DND-41 (cell line): ENCODE measurements at places on chromosomes 13 and 19.

- DNase-seq, result no peak
Measured at GRCh38 chr13:87172166-87172835, 498.9 kb upstream of the SLITRK5 start.

GRCh38 chr19:18128044-18128443, 24.9 kb upstream of the PIK3R2 start:
- DNase-seq, result no peak

DNA sequence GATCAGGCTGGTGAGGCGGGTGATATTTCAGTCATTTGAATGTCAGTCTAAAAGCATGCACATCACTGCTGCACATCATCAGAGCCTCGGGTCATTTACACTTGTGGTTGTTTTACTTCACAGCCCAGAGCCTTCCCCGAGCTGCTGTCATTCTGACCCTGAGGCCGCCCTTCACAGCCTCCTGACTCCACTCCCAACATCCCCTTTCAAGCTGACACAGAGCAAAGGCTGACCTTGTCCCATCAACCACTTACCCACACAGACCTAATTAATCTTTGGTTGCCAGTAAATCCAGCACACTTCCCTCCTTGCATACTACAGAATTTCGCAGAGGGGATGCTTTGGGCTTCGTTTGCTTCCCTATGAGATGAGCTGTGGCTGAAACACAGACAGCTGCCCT, 528.1 kb downstream of the DIAPH3 start:
- DNase-seq, result no peak

DNA sequence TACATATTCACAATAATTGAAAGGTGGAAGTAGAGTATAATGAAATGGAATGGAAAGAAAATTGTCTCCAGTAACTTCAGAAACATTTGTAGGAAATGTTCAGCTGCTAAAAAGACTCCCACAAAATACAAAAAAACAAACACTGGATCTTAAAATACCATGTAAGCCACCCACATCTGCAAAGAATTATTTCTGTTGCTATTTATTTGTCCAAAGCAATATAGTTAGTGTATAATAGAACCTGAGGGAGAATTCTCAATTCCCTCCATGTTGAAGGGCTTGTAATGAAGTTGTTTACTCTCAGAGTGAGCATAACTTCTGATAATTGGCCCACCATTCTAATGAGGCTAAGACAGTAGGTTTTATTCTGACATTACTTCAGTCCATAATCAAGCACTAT, 37.4 kb upstream of the KLF12 start:
- no peak for DNase-seq

DNA sequence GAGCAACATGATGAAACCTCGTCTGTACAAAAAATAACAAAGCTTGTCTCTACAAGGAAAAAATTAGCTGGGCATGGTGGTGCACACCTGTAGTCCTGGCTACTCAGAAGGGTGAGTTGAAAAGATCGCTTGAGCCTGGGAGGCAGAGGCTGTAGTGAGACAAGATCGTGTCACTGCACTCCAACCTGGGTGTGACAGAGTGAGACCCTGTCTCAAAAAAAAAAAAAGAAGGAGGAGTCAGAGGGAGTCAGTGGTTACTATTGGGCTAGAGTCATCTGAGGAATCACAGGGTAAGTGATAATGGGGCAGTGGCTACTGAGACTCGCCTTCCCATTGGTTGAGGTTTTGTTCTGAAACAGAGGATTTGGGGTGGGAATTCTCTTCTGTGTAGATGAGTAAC, 1.9 kb upstream of the GPI start:
- DNase-seq, result no peak

GRCh38 chr19:29188289-29189032, 24.5 kb downstream of the UQCRFS1 start:
- no peak for DNase-seq

DNA sequence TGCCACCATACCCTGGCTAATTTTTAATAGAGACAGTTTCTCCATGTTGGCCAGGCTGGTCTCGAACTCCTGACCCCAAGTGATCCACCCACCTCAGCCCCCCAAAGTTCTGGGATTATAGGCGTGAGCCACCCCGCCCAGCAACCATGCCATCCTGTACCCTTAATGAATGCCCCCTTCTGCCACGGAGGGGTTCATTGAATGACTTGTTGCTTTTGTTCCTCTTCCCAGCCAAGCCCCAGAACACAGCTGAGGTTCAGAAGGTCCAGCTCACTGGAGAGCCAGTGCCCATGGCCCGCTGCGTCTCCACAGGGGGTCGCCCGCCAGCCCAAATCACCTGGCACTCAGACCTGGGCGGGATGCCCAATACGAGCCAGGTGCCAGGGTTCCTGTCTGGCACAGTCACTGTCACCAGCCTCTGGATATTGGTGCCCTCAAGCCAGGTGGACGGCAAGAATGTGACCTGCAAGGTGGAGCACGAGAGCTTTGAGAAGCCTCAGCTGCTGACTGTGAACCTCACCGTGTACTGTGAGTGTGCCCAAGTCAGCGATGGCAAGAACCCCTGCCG, 6.0 kb downstream of the PVR start:
- no peak for DNase-seq

DNA sequence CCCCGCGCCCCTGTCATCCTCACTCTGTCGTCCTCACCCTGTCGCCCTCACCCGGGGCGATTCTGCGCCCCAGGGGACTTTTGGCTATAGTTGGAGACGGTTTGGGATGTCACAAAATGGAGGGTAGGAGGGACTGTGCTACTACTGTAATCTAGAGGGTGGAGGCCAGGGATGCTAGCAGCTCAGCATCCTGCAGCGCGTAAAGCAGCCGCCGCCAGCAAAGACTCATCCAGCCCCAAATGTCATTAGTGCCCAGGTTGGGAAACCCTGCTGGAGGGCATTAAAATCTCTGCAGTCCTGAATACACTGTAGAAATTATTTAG, 362 bp downstream of the ZNF557 start:
- DNase-seq, result no peak

GRCh38 chr13:24630121-24630520, 50.1 kb upstream of the ATP12A start:
- no peak for DNase-seq

DNA sequence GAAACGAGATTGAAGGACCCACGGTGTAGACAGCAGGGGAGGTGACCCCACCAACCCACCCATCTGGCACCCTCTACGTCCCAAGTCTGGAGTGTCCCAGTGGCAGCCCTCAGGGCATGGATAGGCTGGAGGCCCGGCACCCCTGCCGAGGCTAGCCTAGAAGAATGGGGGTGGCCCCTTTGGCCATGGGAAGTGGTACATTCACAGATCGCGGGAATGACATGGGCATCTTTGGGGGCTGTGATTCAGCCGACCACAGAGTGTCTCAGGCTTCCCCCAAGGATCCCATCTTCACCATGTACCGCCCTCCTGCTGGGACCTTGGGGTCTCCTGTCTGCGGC, 11.3 kb upstream of the MKNK2 start:
- DNase-seq, result no peak

DNA sequence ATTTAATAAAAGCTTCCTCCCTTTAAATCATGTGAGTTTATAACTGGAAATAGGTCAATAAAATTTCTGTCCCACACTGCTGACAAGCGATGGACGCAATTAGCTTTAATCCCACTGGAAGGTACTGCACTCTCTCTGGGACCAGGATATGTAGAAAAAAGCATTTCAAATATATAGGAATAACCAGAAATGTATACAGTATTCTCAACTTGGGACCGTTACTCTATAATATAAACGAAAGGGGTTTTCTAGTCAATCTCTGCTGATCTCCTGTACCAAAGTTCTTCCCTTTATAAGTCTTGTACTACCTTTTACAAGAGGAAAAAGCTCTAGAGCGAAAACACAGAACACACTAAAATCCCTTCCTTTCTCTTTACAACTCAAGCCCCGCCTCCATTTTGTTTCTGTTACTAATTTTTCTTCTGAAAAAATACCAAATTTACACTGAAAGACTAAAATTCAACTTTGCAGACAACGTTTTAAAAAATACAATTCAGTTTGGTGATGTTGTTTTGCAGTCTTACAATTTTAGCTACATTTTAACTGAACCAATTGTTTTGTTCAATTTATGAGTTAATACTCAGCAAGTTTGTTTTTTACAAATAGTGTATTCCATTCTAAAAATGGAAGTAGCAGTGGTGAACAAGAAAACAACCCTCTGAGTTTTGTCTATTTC, 1.7 kb upstream of the USPL1 start:
- no peak for DNase-seq

DNA sequence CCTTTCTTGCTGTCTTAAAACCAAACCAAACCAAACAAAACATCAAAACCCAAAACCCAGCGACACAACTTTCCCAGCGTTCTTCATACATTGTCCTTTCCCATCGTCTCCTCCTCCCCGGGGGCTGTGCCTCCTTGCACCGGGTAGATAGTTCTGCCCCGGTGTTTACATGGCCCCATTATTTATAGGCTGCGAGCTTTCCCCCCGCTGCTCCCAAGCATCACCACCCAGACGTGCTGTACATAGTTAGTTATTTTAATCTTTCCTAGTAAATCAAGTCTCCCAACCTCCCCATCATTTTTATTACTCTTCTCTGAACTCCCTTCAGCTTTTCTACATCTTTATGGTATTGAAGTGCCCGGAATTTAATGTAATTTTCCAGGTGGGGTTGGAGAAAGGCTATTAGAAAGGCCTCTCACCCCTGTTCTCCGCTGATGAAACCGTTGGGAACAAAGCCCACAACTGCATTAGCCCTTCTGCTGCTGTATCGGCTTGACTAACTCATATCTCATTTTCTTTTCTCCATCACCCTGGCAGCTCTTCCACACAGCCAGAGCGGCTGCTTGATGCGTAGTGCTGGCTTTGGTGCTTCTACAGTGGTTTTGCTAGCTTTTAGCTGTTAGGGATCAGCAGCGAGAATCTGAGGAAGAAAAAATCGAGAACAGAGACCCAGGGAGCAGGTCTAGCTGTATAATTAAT, 53.1 kb downstream of the FGF9 start:
- no peak for DNase-seq

DNA sequence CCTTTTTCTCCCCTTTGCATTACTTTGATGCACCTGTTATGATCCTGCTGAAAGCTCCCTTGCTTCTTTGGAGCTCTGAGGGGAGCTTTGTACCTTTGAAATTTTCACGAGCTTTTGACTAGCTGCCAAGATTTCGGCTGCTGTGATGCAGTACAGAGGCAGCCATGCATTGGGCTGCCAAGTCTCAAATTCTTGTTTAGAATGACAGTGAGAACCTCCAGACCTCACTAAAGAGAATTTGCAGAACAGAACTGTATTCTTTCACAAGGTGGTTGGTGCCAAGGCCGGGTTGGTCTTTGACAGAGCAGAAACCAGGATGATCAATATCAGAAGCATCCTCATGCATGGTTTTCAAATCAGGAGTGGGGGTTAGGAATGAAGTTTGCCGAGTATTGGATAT, 414.8 kb downstream of the GPC5 start:
- DNase-seq, result no peak

DNA sequence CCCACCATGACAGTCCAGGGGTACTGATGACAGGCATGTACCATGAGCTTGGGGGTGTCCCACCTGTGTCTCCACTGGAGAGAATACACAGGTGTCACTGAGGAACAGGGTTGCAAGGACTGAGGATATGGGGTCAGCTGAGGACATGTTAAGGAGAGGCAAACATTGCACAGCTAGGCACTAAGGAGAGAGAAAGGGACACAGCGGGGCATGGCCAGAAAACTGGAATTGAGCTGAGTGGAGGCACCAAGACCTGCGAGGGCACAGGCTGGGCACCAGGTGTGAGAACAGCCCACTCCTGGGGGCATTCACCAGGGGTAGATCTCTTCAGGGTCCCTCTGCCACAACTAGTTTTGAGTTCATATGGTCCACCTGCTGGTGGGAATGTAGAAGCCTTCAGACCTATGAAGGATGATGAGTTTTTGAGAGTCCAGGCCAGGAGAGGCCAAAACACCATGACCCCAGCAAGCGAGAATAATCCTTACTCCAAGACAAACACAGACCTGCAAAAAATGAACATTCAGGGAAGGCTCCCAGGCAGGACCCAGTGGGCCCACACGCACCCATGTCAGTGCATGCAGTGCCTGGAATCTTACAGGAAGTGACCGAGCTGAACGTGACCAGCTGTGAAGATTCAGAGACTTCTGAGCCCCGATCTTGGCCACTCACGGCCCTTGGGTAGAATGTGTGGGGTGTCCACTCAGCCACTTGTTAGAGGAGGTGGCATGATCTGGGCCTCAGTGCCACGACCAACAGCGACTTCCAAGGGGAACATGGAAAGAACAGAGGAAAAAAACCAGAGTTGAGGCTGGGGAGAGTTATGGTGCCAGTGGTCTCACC, 1.4 kb upstream of the ZNF584 start:
- DNase-seq, result no peak

- DNase-seq, result no peak
Measured at GRCh38 chr19:41133260-41133659, 19.0 kb downstream of the CYP2F1 start.

DNA sequence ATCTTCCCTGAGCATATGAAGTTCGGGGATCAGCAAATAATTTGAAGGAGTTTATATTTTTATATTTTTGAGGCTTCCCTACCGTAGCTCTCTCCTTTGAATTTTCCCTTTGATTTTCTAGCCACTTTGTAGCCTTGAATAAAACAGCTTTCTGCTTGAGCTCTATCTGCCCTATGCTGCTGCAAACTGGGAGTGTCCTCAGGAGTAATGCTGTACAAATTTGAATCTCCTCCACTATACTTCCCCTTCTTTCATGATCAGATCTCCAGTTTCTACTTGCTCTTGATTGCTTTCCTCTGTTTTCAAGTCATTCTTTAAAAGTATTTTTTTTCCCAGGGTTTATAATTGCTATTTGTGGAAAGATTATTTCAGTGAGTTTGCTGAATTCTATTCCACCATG, 14.6 kb downstream of the PDS5B start:
- no peak for DNase-seq

GRCh38 chr13:36888645-36889044, 31.4 kb downstream of the SMAD9 start:
- DNase-seq, result no peak

GRCh38 chr13:100196375-100196774, 107.5 kb downstream of the PCCA start:
- no peak for DNase-seq

GRCh38 chr13:33918199-33918932, 100.4 kb downstream of the RFC3 start:
- no peak for DNase-seq

GRCh38 chr19:35436477-35437405, 11.3 kb upstream of the FFAR2 start:
- DNase-seq, result no peak

DNA sequence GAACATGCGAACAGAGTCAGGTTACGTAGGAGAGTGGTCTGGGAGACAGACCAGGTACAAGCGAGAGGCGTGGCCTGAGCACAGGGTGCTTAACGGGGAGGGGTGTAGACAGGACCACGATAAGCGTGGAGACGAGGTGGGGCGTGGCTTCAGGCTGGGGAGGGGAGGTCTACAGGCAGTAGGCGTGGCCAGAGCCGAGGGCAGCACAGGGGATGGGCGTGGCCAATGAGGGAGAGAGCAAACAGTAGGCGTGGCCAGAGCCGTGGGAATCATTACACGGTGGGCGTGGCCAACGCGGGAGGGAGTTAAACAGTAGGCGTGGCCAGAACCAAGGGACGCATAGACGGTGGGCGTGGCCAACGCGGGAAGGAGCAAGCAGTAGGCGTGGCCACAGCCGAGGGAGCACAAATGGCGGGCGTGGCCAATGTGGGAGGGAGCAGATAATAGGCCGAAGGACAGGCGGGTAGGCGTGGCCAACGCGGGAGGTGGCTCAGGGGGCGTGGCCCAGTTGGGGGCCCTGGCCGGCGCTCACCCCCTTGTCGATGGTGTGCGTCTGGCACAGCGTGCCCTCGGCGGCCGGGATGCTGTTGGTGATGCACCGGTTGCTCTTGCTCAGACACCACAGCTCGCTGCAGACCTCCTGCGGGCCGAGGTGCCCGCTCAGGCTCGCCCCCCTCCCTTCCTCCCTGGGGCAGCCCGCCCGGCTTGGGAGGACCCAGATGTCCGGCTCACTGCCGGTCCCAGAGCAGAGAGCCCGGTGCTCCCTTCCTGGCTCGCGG, 15.2 kb upstream of the MYO1F start:
- peak; percentile 26 for DNase-seq
